ENCODE measurements at places on chromosomes 11 and 22. TPM values are rescaled to one million over a fixed set of nuclear protein-coding genes. Genes with fewer than 3 reads are reported as not detected.

The OR2AG1 gene
- not detected for total RNA-seq

The HBE1 gene
- not detected for total RNA-seq

The LAYN gene
- total RNA-seq, result 2.3 TPM

The SYT7 gene
- total RNA-seq, result 0.78 TPM

The TPH1 gene
- 0.42 TPM for total RNA-seq

The HBD gene
- not detected for total RNA-seq

The RGL4 gene
- not detected for total RNA-seq

The TAF6L gene
- total RNA-seq, result 28.9 TPM

The ZP1 gene
- total RNA-seq, result not detected

Measured in endothelial cell of umbilical vein (primary cell).